ENCODE measurements at places on chromosomes 5 and 9.

- DNase-seq, result no peak
Observed at GRCh38 chr5:137336161-137336560, 163.0 kb downstream of the SPOCK1 start.

- DNase-seq, result no peak
Observed at GRCh38 chr5:172777881-172778814, 7.2 kb upstream of the DUSP1 start.

DNA sequence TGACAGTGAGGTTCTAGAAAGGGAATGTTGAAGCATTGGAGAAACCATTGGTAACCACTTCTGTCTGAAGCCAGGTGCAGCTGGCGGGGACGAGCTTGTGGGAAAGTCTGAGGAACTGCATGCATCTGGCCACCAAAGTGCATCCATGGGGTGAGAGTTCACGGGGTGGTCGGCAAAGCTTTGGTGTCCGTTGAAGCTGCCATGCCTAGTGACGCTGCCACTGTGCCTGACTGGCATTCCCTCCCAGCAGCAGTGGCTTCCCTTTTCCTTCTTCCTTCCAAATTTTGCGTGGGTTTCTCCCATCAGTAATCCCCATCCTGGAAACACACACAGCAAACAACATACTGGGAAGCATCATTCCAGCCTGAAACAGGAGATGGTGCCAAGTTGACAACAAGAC lies 145.7 kb upstream of the ALDH1B1 start:
- no peak for DNase-seq

DNA sequence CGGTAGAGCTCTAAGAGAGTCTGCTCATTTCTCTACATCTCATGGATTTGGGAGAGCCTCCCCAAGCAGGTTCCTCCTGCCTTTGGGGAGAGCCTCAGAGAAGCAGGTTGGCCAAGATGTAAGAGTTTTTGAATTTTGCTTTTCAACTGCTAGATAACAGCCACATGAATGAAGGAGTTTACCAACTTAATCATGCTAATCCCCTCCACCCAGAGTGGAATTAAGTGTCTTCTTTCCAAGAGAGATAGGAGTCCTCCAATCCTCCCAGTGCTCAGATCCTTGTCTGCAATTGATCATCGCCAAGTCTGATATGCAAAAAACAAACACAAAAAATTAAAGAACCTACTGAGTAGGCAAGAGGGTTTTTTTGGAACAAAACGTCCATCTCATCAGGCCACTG lies 99.4 kb upstream of the MAP3K1 start:
- DNase-seq, result no peak

DNA sequence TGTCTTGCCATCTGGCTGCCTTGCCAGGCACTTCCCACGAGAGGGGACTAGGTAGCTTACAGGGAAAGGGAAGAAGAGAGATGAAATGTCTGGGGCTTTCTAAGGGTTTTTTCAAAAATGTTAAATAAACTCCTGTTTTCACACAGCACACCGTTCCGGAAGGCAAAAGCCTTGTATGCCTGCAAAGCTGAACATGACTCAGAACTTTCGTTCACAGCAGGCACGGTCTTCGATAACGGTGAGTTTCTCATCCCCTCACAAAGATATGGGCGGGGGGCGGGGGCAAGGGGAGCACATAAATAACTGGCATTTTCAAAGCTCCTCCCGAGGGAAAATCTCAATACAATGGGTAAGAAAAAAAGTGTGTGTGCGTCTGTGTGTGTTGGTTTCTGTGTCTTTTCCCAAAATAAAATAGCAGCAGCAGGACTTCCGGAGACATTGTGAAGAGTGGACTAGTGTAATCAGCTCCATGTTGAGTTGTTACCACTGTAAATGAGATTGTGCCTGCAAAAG lies 189.6 kb downstream of the NR3C1 start:
- DNase-seq, result no peak
